Bone marrow (tissue), 2 donors: ENCODE measurements at places on chromosomes 3 and 15.

DNA sequence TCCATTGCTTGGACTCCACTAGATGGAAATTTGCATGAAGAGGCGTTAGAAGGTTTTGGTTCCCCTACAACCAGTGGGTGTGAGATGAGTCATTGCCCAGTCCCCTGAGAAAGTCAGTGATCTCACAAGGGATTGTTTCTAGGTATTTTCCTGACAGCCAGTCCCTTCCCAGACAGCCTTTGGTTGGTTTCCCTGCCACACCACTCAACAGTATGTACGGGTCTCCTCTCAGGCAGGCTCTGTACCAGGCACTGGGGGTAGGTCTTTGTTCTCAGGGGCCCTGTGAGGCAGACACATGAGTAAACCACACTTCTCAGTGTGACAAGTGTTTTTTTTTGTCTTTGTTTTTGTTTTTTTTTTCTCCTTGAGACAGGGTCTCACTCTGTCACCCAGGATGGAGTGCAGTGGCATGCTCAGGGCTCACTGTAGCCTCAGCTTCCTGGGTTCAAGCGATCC, 4.0 kb downstream of the LAMP3 start:
- DNase-seq: peak; percentile 14

- no peak for DNase-seq
Measured at GRCh38 chr15:57251308-57251707, 125.0 kb upstream of the CGNL1 start.

DNA sequence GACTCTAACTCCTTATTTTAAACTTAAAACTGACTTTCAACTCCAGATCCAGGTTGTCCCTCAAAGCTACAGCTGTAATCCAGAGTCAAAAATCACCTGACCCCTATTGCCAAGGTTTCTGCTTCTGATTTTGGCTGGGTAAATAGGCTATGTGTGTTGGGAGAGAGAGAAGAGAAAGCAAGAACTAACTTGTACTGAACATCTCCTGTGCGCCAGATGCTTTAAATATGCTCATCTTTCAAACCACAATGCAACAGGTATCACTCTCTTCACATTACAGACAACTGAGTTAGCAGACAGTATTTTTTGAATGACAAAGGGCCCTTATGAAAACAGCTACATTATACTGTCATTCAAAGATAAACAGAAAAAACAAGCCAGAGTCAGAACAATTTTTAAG, 7.0 kb downstream of the WWTR1 start:
- DNase-seq: no peak

DNA sequence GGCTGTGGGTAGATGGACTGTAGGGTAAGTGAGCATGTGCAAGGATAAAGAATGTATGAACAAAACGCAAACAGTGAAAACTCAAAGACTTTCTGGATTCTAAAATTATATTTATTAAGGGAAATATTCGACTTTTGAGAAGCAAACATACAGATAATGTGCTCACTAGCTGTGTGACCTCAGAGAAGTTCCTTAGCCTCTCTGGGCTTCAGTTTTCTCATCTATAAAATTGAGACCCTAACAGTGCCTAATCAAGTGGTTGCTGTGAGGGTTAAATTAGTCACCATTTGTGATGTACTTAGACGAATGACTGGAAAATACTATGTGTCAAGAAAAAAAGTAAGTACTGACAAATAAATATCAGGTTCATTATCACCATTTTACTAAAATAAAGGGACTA, 261.7 kb downstream of the MAGI1 start:
- DNase-seq: no peak

GRCh38 chr3:127077068-127077467, 94.2 kb downstream of the PLXNA1 start:
- DNase-seq: no peak

GRCh38 chr3:105866656-105867653, 1.9 kb downstream of the CBLB start:
- no peak for DNase-seq

- DNase-seq: no peak
Measured at GRCh38 chr3:25468866-25469319, 40.8 kb downstream of the RARB start.

DNA sequence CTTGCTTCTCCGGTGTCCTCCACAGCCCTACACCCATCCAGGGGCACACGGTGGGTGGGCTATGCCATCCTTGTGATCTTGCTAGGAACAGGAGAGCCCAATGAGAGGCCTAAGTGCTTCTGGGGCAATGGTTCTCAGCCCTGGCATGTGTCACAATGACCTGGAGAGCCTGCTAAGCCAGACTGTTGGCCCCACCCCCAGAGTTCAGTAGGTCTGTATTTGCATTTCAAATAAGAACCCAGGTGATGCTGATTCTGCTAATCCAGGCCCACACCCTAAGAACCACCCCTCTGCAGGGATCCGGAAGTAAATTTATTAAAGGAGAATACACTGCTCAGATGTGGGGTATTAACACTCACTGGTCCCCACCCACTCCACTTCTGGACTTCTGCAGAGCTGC, 57.9 kb downstream of the RORA start:
- no peak for DNase-seq

DNA sequence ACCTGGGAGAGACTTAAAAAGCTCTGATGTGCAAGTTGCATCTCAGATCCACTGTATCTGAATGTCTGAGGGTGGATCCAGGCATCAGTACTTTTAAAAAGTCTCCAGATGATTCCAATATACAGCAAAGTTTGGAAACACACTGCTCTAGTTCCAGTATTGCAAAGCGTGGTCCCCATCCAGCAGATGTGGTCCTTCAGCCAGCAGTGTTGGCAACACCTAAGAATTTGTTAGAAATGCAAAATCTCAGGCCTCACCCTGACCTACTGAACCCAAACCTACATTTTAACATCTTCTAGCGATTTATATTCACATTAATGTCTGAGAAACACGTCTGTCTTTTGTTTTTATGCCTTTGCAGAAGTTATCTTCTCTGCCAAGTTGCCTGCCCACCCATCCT, 32.2 kb upstream of the SGO1 start:
- DNase-seq: no peak

- DNase-seq: no peak
Measured at GRCh38 chr15:64599226-64599625, 138.8 kb downstream of the ZNF609 start.

- DNase-seq: no peak
Measured at GRCh38 chr3:97009427-97010019, 195.1 kb downstream of the EPHA6 start.

DNA sequence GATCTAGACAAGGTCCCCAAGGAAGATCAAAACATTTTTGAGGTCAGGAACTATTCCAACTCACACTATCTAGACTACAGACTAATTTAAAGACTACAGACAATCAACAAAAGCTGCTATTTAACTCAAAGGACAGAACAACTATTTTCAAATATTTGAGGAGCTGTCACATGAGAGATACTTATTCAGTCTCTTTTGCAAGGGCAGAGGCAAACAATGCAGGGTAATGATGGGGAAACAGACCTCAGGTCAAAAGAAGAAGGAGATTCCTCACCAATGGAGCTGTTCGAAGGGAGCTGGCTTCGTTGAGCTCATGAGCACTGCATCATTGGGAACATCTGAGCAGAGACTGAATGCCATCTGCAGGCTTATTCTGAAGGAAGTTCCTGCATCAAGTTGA, 231.9 kb downstream of the DTWD1 start:
- no peak for DNase-seq

DNA sequence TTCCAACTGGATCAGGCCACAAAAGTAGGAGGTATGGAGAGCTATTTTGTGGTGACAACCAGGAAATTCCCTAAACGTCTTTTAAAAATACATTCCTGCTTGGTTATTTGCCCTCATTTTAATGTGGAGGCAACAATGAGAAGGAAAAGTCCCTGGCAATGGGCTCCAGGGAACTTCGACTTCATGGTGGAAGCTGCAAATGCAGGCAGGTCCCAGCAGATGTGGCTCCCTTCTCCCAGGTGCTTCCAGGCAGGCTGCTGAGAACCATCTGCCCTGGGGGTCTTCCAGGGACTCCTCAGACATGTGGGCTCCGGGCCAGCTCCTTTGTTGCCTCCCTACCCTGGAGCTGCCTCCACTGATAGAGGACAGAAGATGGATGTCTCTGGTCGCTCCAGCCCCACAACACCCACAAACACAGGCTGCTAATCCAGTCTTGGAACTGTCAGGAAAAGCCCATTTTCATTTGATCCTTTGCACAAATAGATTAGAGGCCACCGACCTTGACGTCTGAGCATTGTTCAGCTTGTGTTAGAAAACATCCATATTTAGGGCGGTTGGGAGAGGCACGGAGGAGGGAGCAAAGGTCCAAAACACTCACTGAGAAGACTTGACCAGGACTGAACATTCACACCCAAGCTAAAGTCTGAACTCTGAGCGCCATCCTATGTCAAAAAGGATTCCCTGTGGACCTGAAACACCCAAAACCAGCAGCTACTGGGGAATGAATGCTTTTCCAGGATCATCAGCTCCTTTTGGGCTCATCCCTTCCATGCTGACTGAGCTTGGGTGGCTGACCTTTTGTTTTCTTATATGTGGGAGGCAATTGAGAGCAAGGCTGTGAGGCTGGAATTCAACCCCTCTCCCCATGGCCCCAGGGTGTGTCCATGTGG, 30.2 kb upstream of the SLCO2A1 start:
- DNase-seq: no peak

GRCh38 chr3:180416111-180416594, 185.8 kb upstream of the TTC14 start:
- no peak for DNase-seq

DNA sequence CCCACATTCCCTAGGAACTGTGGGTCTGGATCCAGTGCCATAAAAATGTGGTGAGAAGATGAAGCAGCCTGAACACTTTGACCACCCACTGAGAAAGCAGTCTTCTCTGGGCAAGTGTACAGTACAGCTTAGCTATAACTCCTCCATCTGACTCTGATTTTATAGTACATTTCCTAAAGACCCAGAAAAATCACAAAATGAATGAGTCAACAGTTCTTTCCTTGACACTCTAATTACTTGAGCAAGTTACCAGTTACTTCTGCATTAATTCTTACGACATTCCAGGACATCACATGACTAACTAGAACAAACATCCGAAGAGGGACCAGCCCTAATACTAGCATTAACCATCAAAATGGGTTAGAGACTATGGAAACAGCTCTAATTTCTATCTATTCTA, 148.1 kb upstream of the PEX5L start:
- no peak for DNase-seq

GRCh38 chr3:61927332-61927731, 366.0 kb downstream of the PTPRG start:
- DNase-seq: no peak

- no peak for DNase-seq
Measured at GRCh38 chr15:48520376-48521155, 124.9 kb downstream of the FBN1 start.

GRCh38 chr3:38016847-38017444, 12.5 kb downstream of the PLCD1 start:
- no peak for DNase-seq

DNA sequence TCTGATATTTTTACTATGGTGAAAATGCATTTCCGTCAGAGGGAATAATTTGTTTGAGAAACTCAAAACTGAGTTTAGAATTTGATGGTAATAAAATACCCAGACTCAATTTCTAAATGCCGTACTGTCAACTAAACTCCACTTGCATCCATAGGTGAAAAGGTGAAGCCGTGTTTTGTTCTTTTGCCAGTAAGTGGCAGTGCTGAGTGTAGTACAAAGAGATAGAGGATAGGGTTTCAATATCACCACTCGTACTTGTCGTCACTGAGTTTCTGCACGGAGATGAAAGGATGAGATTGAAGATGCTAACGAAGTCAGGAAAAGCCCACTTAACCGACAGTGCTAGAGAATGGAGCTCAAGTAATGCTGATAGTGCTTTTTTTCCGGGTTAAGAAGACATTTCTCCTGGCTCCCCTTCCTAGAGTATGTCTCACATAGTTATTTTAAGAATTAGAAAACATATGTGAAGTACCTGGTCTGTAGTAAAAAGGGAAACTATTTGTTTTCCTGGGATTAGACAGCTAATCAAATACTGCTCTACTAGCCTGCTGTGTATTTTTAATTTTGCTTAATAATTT, 345.1 kb downstream of the IL5RA start:
- no peak for DNase-seq

DNA sequence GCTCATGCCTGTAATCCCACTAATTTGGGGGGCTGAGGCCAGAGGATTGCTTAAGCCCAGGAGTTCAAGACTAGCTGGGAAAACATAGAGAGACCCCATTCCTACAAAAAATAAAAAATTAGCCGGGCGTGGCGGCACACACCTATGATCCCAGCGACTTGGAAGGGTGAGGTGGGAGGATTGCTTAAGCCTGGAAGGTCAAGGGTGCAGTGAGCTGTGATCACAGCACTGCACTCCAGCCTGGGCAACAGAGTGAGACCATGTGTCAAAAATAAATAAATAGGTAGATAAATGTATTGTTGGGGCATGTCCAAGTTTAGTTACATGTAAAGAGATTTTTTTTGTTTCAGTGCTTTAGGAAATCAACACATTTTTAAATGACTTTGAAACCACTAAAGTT, 36.4 kb downstream of the SLC12A1 start:
- DNase-seq: no peak

- DNase-seq: no peak
Measured at GRCh38 chr3:197173620-197174019, 124.8 kb downstream of the DLG1 start.

GRCh38 chr15:87549296-87549695, 707.2 kb downstream of the NTRK3 start:
- no peak for DNase-seq

GRCh38 chr15:33871980-33872379, 96.3 kb upstream of the CHRM5 start:
- no peak for DNase-seq

GRCh38 chr3:15107075-15107947, 8.4 kb upstream of the RBSN start:
- no peak for DNase-seq

DNA sequence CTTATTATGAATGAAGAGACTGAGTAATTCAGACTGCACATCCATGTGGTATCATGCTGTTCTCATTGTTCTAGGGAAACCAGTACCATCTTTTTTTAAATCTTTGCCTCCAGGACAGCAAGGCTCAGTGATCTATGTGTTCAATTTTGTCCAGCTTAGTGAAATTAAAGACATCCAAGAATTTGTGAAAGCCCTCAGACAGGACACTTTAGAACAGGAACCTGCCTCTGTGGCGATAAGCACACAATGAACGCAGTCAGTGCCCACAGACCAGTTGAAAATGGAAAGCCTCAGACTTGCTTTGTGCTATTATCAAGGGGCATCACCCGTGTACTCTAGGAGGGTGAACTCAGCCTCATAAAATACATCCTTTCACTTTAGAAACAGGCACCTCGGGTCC, 20.1 kb downstream of the EID1 start:
- no peak for DNase-seq

GRCh38 chr3:157226173-157226847, 66.4 kb upstream of the CCNL1 start:
- no peak for DNase-seq

GRCh38 chr3:13028010-13028821, 45.0 kb downstream of the IQSEC1 start:
- DNase-seq: no peak

DNA sequence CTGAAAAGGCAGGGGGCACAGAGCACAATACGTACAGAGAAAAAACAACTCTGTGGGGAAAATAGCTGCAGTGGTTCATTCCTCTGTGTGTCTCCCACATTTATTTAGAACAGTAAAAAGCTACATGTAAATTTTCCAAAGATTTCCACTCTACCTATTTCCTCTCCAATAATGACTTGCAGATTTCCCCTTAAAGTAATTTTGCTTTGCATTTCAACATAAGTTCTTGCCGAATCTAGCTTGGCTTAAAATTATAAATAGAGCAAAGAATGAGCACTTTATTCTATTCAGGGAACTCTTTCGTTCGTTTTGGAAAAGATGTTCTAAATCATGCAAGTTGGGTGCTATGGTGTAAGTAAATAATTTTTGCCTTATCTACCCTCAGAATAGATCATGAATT, 58.2 kb upstream of the NR2E3 start:
- no peak for DNase-seq
